CD4-positive, alpha-beta T cell treated with Interleukin-21 for 1 hour (primary cell): ENCODE measurements at places on chromosomes 16 and 17.
A peak's percentile ranks its signal among the peaks of the same experiment; 100 is the strongest.

- no peak for DNase-seq
Measured at GRCh38 chr17:58384897-58385296, 32.4 kb downstream of the RNF43 start.

- DNase-seq = no peak
Measured at GRCh38 chr17:16381496-16381820, 567 bp downstream of the UBB start.

GRCh38 chr17:72102366-72102765, 18.5 kb upstream of the SOX9 start:
- DNase-seq = no peak

GRCh38 chr16:67458121-67458641, 22.8 kb downstream of the ATP6V0D1 start:
- no peak for DNase-seq

DNA sequence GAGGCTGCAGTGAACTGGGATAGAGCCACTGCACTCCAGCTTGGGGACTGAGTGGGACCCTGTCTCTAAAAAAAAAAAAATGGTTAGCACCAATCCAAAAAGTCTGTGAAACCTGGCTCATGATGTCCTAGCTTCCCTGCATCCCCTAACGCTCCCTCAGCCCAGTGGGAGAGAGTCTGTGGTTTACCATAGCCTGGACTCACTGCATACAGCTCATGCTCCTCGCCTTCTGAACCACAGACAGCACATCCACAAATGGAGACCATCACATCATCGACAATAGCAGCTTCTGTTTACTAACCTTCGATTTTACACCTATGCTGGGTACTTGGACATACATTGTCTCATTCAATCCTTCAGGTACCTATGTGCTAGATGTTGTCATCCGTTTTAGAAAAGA, 43.6 kb downstream of the NLRC5 start:
- no peak for DNase-seq

DNA sequence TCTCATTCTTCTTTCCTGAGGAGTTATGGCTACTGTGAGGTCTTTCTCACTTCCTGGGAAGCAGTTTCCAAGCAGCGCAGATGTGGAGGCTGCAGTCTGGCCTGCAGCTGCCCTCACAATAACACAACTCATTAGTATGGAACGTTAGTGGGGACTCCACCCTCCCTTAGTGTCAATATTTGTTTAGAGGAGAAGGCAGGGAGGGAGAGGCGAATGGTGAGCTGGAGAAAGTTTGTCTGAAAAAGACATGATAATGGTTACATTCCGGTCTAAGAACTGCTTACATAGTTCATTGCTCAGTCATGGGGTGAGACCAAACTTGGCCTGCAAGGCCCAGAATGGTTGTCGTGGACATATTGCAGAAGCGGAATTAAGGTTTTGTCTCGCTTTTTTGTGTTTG, 170.2 kb downstream of the HS3ST3B1 start:
- DNase-seq = no peak

DNA sequence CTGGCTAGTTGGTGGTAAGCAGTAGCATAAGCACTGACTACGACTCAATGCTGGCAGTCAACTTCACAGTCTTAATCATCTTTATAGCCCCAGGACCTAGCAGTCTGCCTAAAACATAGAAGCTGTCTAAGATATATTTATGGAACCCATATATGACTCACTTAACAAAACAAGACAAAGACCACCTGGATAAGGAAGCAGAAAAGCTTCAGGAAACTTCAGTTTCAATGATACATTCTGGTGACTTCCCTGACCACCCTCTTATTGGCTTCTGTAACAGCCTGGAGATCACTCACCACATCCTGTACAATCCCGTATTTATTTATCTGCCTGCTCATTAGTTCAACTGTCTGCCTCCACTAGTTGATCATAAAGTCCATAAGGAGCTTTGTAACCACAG, 95.5 kb downstream of the PMP22 start:
- no peak for DNase-seq

- no peak for DNase-seq
Measured at GRCh38 chr16:9039210-9039609, 52.2 kb upstream of the HAPSTR1 start.

DNA sequence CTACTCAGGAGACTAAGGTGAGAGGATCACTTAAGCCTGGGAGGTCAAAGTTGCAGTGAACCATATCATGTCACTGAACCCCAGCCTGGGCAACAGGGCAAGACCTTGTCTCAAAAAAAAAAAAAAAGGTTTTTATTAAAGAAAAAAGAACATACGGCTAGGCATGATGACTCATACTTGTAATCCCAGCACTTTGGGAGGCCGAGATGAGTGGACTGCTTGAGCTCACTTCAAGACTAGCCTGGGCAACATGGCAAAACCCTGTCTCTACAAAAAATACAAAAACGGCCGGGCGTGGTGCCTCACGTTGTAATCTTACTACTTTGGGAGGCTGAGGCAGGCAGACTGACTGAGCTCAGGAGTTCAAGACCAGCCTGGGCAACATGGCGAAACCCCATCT, 38.4 kb downstream of the RANBP10 start:
- no peak for DNase-seq

DNA sequence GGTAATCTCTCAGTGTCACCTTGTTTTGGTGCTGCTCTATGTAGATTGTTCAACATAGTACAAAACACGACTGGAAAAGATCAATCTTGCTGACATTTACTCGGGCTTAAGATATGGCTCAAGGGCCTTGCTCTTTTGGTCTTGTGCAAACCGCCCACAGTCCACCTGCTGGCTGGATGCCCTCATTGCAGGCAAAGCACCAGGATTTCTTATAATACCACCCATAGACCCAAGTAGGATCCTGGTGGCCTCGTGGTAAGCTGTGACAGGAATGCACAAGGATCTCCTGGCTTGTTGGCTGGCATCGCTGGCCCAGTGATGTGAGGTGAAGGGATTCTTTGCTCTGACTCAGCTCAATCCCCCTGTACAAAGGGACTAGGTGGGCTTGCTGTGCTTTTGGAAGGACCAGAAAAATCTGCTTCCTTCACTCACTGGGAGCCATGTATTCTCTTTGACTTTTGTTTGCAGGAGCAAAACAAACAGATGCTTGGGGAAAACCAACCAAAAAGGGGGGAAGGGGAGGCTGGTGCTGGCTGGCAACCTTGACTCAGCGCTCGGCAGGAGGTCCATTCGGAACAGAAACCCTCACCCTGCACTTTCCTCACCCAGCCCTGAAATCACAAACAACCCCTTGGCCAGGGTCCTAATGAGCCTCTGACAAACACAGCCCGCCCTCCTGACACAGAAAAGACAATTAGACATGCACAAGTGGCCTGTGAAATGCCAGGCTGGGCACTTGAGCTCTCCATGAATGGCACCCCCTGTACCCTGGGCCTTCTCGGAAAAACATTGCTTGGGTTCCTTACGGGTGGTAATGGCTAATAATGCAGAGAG, 36.6 kb upstream of the MED9 start:
- peak; percentile 79 for DNase-seq

GRCh38 chr16:56305956-56306565, 114.8 kb downstream of the GNAO1 start:
- DNase-seq = no peak

DNA sequence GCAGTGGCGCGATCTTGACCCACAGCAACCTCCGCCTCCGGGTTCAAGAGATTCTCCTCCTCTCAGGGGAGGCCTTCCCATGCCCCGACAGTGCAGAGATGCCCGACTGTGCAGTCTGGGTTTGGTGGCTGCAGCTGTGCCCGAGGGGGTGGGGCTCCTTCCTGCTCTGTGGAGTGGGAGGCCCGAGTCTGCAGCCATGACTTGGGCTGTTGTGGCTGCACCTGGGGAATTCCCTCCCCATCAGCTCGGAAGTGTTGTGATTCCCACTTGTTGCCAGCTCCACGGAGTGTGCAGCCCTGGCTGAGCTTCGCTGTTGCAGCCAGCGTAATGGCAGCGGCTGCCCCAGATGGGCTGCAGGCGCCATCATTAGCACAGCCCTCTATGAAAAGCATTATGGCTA, 66.4 kb upstream of the SMIM36 start:
- DNase-seq = peak; percentile 49

DNA sequence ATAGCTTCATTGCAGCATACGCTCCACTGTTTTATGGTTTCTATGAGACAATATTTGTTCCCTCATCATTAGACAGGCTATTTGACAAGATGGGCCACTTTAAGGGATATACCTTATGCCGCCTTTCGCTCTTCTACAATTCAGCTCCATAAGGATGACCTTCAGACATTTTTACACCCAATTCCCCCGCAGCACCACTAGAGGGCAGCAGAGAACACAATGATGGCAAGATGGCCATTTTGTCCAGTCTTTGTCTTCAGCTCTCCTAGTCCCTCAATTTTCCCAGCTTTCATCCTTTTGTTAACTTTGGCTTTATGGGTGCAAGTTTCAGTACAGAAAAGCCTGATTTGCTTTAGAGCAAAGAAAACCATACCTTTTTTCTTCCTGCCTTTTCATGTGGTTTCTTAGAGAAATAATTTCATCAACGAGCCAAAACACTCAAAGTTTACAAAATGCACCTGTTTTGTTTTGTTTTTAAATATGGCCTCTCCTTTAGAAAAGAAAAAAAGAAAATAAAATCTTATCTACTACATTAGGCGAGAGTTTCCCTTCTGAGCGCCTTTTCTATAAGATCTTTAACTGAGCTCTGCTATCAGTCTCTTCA, 355.3 kb downstream of the TOX3 start:
- DNase-seq = peak; percentile 47

DNA sequence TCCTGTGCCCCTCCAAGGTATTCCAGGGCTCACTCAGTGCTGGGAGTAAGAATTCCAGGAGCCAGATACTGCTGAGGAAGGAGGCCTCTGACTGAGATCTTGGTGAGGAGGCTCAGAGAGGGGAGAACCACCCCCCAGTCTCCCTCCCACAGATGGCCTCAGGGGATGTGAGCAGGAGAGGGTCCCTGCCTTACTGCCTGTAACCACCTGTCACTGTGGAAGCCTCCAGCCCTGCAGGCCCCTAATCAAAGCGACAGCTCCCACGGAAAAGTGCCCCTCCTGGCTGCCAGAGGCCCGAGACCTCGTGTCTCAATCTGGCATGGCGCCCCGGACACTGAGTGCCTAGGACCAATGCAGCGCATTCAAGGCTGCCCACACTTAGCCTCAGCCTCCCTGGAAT, 7.7 kb upstream of the C17orf113 start:
- DNase-seq = no peak

DNA sequence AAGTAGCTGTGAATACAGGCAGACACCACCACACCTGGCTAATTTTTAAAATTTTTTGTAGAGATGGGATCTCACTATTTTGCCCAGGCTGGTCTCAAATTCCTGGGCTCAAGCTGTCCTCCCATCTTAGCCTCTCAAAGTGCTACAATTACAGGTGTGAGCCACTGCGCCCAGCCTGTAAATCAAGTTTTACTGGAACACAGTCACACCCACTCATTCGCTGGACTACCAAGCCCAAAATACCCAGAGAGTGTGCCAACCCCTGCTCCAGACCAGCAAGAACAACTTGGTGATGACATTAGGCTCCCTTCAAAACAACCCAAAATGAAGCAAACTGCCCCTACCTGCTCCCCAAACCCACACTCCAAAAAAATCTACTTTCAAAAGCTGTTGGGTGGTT, 36.0 kb downstream of the TVP23A start:
- no peak for DNase-seq

- DNase-seq = peak; percentile 34
Measured at GRCh38 chr16:58024486-58025350, 836 bp upstream of the MMP15 start.

- peak; percentile 39 for DNase-seq
Measured at GRCh38 chr17:81018044-81018802, 16.7 kb upstream of the BAIAP2 start.

- peak; percentile 43 for DNase-seq
Measured at GRCh38 chr16:2776500-2777139, 460 bp downstream of the ELOB start.

DNA sequence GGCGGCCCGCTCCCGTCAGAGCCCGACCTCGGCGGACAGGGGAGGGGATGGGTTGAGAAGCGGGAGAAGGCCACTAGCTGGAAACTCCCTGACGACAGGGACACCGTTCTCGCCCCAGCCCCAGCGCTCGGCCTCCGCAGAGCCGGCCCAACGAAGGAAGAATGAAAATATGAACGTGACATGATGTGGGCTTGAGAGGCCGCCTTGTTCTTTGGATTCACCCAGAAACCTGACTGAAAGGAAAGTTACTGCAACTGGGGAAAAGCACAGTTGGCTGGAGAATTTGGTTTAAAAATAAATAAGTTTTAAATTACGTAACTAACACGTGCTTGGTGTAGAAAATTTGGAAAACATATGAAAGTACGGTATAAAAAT, 21.1 kb downstream of the NPTX1 start:
- DNase-seq = peak; percentile 56

- DNase-seq = no peak
Measured at GRCh38 chr17:31428111-31428510, 36.6 kb downstream of the RAB11FIP4 start.

- no peak for DNase-seq
Measured at GRCh38 chr16:11794447-11794846, 2.6 kb downstream of the ZC3H7A start.

GRCh38 chr17:45768000-45768399, 16.1 kb upstream of the CRHR1 start:
- no peak for DNase-seq

DNA sequence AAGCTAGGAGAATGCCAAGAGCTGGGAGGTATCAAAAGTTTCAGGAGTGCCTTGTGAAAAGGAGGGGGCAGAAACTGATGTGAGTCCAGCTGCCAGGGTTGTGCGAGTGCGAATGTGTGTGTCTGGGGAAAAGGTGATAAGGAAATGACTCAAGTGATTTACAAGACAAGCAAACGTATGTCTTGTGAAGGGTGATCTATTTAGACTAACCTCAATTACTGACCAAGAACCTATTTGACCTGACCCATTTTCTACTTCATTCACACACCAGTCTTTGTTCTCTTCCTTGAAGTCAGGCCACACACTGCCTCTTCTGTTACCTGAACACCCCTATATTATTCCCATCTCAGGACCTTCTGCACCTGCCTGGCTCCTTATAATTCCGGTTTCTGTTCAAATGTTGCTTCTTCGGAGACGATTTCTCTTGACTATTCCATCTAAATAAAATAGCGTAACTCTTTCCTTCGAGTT, 1.0 kb downstream of the GDE1 start:
- DNase-seq = peak; percentile 6

GRCh38 chr17:57995076-57995956, 7.3 kb upstream of the VEZF1 start:
- DNase-seq = peak; percentile 73

DNA sequence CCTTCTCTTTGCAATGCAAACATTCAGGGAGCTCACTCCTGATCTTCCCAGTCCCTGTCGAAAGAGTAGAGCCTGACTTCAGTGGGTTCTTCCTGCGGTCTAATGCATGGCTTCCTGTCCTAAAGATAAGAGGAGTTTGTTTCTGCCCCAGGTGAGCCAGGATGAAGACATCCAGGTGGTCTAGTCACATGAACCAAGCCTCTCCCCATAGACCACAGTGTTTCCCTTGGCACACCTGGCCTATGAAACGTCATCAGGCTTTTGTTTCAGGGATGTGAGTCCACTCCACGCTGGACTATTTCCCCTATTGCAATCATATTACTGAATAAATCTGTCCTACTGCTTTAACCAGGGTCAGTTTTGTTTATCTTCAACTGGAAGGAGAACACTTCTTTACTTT, 21.1 kb downstream of the CES1 start:
- no peak for DNase-seq

GRCh38 chr17:1588821-1589585, 26.4 kb upstream of the PITPNA start:
- no peak for DNase-seq

GRCh38 chr17:77527409-77527808, 386.6 kb downstream of the SEC14L1 start:
- DNase-seq = no peak

- no peak for DNase-seq
Measured at GRCh38 chr17:79325709-79326430, 251.2 kb downstream of the ENGASE start.
